Activated B cell treated with CpG ODN at 0.5 μM for 24 hours (primary cell): ENCODE measurements at places on chromosomes 11 and 22. TPM values are rescaled to one million over a fixed set of nuclear protein-coding genes. Genes with fewer than 3 reads are reported as not detected.

DNA sequence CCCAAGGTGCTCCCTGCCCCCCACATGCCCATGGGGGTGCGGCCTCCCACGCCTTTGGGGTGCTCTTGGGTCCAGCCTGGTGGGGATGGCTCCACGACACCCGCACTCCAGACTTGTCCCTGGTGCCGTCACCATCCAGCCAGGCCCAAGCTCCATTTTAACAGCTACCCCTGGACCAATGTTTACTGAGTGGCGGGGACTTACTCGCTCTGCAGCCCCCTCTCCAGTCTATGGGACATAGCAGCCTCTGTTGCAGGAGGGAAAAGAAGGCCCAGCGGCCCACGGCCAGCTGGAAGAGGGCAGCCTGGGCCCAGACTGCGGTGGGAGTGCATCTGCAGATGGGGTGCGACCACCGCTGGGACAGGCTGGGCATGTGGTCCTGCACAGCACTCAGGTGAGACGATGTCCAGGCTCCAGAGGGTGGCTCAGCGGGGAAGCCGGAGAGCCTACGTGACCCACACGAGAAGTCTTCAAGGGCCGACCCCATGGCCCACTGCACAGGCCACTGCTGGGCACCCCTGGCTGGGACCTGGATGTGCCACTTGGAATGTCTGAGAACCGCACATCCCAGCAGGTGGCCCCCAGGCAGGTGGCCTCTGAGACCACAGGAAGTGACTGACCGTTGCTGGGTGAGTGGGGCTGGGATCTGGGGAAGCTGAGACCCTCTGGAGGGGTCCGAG is 18.1 kb downstream of the IL17REL start:
- no peak for DNase-seq

The DDTL gene
- total RNA-seq, result 2.4 and 3.1 TPM in 2 replicates

DNA sequence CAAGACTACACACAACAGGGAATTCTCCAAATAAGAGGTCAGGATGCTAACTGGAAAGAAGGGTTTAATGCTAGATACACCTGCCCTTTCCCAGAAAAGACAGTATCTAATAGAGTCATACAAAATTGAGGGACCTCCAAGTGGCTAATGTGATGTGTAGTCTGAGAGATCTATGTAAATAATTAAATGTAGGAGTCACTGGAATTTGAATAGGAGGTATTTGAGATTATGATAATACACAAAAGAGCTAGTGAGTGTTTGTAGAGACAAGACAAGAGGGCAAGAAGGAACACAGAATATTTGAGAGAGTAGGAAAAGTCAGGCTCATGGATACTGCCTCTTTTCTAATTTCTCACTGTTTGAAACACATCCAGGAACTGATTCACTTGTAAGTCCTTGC is 15.5 kb upstream of the INSC start:
- DNase-seq, result no peak

The MOGAT2 gene
- total RNA-seq, result 0.22 TPM in 1 of 2 replicates, not detected in the other

The SLC22A8 gene
- not detected in 2 replicates for total RNA-seq

DNA sequence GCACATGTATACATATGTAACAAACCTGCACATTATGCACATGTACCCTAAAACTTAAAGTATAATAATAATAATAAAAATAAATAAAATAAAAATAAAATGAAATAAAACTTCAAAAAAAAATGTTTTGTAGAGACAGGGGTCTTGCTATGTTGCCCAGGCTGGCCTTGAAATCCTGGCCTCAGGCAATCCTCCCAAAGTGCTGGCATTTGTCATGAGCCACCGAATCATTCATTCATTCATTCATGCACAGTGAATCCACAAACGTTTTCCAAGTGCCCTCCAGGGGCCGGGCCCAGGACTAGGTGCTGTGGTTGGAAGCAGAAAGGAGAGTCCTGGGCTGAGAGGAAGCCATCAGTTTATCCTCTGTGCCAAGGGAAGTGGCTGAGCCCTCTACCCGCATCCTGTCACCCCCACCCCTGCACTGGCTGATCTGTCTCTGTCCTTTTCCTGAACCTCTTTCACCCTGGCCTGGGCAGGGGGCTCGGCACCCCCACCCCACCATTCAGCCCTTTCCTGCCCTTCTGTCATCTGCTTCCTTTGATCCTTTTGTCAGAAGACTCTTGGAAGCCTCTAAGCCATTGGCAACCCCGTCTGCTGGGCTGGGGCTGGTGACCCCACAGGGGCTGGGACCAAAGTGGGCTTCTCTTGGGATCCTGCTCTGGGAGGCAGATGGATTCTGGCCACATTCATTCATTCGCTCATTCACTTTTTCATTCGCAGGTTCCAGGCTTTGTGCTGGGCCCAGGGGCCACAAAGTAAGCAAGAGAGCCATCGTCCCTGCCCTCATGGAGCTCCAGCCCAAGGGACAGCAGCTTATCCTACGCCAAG is 84.3 kb downstream of the IGLL1 start:
- DNase-seq, result no peak

- no peak for DNase-seq
Observed at GRCh38 chr11:107810875-107811274, 47.7 kb downstream of the SLC35F2 start.

The FGF3 gene
- total RNA-seq, result not detected in 2 replicates

- DNase-seq, result no peak
Observed at GRCh38 chr11:34165786-34166555, 60.5 kb downstream of the NAT10 start.
